ENCODE measurements at places on chromosomes 16 and 17. TPM values are rescaled to one million over a fixed set of nuclear protein-coding genes. Genes with fewer than 3 reads are reported as not detected.

SEPTIN12 gene
- not detected for polyA plus RNA-seq

GRCh38 chr17:28113269-28113668 is 70.8 kb downstream of the NLK start:
- DNase-seq = no peak
- no peaks in the 10 kb centered on the region for H3K27me3 ChIP-seq
- H3K36me3 ChIP-seq = no peaks in the 10 kb centered on the region

EFTUD2 gene
- polyA plus RNA-seq = 101 TPM

TNP2 gene
- not detected for polyA plus RNA-seq

DNA sequence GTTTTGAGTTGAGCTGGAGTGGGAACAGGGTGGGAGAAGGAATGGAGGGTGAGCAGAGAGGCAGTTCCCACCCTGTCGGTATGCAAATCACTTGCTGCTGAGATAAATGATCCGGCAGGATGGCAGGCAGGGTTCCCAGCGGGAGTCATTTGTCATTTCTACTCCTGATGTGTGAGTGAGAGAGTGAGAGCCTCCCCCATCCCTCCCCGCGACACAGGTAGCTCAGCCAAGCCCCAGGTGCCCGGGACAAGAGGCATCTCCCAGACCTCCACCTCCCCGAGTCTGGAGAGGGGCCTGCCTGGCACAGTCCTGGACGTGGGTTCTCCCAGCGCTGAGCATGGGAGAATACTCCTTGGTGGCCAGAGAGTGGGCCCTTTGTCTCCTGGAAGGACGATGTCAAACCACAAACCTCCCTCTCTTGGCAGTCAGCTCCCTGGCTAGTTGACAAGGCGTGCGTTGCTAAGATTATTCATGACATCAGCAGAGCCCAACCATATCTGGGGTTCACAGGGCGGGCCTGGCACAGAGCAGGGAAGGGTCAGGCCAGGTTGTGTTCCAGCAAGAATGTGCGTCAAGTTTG is 33.7 kb upstream of the TNRC6C start:
- H3K36me3 ChIP-seq = no peaks in the 10 kb centered on the region
- H3K27me3 ChIP-seq = peaks cover 2% of the 10 kb centered on the region
- DNase-seq = no peak
- no peaks in the 10 kb centered on the region for H3K4me1 ChIP-seq

DNA sequence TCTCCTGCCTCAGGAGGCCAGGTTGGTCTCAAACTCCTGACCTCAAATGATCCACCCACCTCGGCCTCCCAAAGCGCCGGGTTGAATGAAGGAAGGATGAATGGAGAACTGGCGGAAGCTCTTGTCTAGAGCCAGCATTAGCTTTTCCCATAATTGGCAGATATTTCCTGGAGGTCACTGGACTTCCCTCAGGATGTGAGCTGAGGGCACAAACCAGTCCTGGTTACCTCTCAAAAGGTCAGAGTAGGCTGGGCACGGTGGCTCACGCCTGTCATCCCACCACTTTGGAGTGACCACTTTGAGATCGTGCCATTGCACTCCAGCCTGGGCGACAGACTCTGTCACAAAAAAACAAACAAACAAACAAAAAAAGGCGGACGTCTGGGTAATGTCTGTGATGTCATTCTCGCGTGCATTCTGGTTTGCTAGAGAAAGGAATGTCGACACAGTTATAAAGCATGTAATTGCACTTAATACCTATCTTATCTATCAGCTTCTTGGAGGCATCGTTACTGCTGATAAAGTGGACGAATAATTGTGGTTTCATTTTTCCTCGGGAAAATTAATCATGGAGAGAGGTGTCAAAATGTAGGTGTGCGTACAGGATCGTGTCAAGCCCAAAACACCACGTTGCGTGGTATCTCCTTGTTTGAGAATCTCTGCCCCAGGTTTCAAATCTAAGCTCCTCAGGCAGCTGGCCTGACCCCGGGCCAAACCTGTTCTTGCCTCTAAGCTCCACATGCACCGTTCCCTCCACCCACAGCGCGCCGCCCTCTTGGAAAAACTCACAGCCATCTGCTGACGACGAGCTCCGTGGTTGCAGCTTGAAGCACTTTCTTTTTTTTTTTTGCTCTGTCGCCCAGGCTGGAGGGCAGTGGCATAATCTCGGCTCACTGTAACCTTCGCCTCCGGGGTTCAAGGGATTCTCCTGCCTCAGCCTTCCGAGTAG is 6.4 kb upstream of the CRK start:
- H3K4me1 ChIP-seq = peaks cover 16% of the 10 kb centered on the region
- DNase-seq = no peak
- H3K4me3 ChIP-seq = peak overlapping the region; percentile 72
- H3K27ac ChIP-seq = no peak overlapping the region
- H3K27me3 ChIP-seq = peaks cover 33% of the 10 kb centered on the region

- no peak overlapping the region for H3K27ac ChIP-seq
- H3K4me1 ChIP-seq = no peaks in the 10 kb centered on the region
- H3K36me3 ChIP-seq = no peaks in the 10 kb centered on the region
- no peak overlapping the region for H3K4me3 ChIP-seq
- DNase-seq = no peak
Measured at GRCh38 chr16:31842864-31843263, 30.7 kb upstream of the ZNF267 start.

- H3K4me1 ChIP-seq = no peaks in the 10 kb centered on the region
- no peaks in the 10 kb centered on the region for H3K36me3 ChIP-seq
- peaks cover 6% of the 10 kb centered on the region for H3K27me3 ChIP-seq
- H3K4me3 ChIP-seq = no peak overlapping the region
- H3K27ac ChIP-seq = no peak overlapping the region
Measured at GRCh38 chr17:43577664-43578403, 31.7 kb upstream of the ETV4 start.

CCL2 gene
- not detected for polyA plus RNA-seq

CCL22 gene
- not detected for polyA plus RNA-seq

- H3K4me1 ChIP-seq = no peaks in the 10 kb centered on the region
- H3K27me3 ChIP-seq = peaks cover 4% of the 10 kb centered on the region
- H3K4me3 ChIP-seq = no peak overlapping the region
- H3K27ac ChIP-seq = no peak overlapping the region
- DNase-seq = no peak
Measured at GRCh38 chr16:2948807-2949704, 15.0 kb upstream of the KREMEN2 start.

GRCh38 chr16:12461971-12462370 is 341.7 kb downstream of the CPPED1 start:
- no peak overlapping the region for H3K27ac ChIP-seq
- H3K4me1 ChIP-seq = peaks cover 29% of the 10 kb centered on the region
- peaks cover 3% of the 10 kb centered on the region for H3K27me3 ChIP-seq
- no peak overlapping the region for H3K4me3 ChIP-seq
- H3K36me3 ChIP-seq = no peaks in the 10 kb centered on the region
- DNase-seq = no peak

DNA sequence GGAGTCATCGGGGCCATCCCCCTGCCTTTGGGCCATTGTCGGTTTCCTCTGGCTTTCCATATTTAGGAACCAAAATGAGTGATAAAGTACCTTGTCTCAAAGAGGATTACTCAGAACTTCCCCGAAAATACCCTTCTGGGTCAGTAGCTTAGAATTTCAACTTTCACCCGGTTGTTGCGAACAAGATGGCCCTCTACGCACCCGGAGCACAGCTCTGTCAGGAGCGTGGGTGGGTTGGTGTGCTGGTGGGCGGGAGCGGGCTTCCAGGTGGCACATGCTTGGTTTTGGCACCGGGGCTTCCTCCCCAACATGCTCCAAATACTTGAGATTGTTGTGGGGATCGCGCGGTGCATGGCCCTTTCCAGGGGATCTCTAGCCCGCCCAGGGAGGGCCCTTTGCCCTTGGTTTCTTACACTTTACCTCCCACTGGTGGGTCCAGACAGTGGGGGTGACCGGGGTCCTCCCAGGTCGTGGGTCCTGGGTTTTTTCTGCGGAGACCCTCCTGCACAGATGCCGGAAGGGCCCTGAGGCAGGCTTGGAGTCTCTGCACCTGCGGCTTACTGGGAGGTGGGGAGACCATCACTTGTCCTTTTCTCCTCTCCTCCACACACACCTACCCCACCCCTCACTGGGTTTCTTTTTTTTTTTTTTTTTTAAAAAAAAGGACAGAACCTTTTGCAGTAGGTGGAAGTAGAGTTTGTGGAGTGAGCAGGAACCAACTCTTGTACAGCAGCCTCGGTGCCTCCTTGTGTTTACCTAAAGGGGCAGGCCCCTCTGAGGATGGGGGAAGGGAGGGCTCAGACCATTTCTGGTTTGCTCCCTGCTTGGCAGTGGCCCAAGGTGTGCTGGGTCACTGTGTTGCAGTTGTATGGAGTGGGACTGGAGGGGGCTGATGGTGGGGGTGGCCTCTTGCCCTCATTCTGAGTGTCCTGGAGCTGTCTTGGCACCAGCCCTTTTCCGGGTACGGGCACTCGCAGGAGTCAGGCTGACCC is 142.1 kb downstream of the SEC14L1 start:
- H3K27ac ChIP-seq = no peak overlapping the region
- no peaks in the 10 kb centered on the region for H3K36me3 ChIP-seq
- H3K4me1 ChIP-seq = peaks cover 16% of the 10 kb centered on the region
- H3K4me3 ChIP-seq = peak overlapping the region; percentile 77
- peaks cover 30% of the 10 kb centered on the region for H3K27me3 ChIP-seq

Measured in immature natural killer cell (primary cell).